ENCODE measurements at places on chromosomes 3 and 15. TPM values are rescaled to one million over a fixed set of nuclear protein-coding genes. Genes with fewer than 3 reads are reported as not detected.

SMCO1 gene
- not detected for total RNA-seq

LZTFL1 gene
- 30.9 TPM for total RNA-seq

SNTN gene
- total RNA-seq, result 41.4 TPM

CPA3 gene
- total RNA-seq, result 2.4 TPM

- no peaks in the 10 kb centered on the region for H3K27me3 ChIP-seq
- no peaks in the 10 kb centered on the region for H3K36me3 ChIP-seq
- no peak for DNase-seq
- H3K4me1 ChIP-seq, result no peaks in the 10 kb centered on the region
- no peak overlapping the region for H3K27ac ChIP-seq
Measured at GRCh38 chr3:111691293-111691909, 96.3 kb upstream of the ZBED2 start.

DNA sequence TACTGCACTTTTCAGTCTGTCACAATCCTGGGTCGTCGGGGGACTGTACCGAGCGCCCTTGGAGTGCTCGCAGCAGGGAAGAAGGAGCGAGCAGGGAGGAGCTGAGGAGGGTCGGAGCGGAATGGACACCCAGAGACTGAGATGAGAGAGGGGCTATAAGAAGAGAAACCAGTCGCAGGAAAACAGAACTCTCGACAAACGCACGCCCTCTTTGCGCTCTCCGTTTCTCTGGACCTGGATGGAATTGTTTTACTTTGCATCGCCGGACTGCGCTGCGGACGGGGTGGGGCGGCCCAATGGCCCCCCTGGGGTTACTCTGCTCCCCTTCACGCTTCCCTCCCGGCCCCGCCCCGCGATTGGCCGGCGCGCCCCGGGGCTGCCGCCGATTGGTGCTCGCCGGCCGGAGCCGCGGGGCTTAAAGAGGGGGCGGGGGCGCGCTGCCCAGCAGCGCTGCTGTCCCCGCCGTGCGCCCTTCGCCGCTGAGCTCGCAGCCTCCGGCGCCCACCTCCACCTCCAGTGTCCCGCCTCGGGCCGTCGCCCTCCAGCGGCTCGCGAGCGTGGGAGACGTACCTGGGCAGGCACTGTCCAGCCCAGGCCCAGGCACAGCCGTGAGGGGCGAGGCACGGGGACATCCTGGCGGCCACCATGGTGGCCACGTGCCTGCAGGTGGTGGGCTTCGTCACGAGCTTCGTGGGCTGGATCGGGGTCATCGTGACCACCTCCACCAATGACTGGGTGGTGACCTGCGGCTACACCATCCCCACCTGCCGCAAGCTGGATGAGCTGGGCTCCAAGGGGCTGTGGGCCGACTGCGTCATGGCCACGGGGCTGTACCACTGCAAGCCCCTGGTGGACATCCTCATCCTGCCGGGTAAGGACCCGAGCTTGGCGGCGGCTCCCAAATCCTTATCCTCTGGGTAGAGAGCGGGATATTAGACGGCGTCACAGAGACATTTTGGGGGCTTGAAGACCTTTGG lies at the start of gene CLDN11:
CLDN11 (plus strand) TSS at position 447 of the 977 bp plus-strand sequence; CDS start at position 646, 199 bp downstream.
- peaks cover 7% of the 10 kb centered on the region for H3K27me3 ChIP-seq
- peak; percentile 68 for DNase-seq
- no peaks in the 10 kb centered on the region for H3K36me3 ChIP-seq
- H3K27ac ChIP-seq, result no peak within 1 kb of the TSS
- H3K4me1 ChIP-seq, result peaks cover 5% of the 10 kb centered on the region
- peak within 1 kb of the TSS; percentile 38 for H3K4me3 ChIP-seq

- no peak overlapping the region for H3K4me3 ChIP-seq
- no peaks in the 10 kb centered on the region for H3K36me3 ChIP-seq
- peaks cover 10% of the 10 kb centered on the region for H3K4me1 ChIP-seq
- peak; percentile 75 for DNase-seq
- no peak overlapping the region for H3K27ac ChIP-seq
Measured at GRCh38 chr3:194095464-194095863, 40.5 kb upstream of the HES1 start.

DNA sequence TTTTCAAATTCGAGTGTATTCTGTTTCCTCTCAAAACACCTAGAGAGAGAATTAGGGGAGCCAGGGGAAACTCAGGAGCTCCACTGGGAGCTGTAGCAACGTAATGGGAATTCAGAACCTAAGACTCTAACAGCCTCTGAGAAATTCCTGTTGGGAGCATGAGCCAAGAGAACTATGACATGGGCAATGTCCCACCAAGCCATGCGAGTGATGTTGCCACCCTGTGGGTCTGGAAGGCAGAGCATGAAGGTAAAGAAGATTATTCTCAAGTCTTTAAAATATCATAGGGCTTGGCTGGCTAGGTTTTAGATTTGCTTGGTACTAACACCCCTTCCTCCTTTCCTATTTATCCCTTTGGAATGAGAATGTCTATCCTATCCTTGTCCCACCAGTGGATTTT lies 392.6 kb upstream of the ADAMTS9 start:
- H3K4me1 ChIP-seq, result no peaks in the 10 kb centered on the region
- no peak overlapping the region for H3K27ac ChIP-seq
- H3K27me3 ChIP-seq, result no peaks in the 10 kb centered on the region

DNA sequence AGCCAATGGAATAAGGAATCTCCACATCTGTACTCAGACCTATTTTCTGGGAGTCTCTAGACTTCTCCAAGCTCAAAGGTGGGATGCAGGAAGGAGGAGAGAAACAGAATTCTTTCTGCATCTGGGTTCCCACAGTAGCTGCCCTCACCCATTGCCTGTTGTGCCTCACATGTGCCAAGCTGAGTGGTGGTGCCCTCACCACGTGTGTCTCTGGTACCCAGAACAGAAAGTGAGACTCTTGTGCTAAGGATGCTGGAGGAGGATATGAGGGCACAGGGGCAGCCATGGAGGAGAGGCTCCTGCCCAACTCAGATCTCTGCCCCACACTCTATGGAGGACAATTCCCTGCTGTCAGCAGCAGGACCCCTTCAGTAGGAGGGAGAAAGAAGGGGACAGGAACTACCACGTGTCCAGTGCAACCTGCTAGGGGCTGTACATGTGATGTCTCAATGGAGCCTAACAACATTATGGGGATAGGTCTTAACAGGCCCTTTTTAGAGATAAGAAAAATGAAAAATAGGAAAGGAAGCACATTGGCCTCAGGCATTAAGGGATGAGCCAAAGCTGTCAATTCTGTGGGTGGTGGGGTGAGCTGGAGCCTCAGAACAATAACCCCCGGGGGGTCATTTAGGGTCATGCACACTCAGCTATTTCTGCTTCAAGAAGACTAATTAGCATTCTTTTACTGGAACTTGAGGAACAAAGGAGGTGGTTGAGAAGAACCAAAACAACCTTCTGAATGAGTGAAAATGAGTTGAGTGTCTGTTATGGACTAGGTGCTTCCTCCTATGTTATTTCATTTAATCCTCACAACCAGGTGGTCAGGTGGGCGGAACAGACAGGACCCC lies 16.3 kb upstream of the NOX5 start:
- H3K27me3 ChIP-seq, result no peaks in the 10 kb centered on the region
- no peaks in the 10 kb centered on the region for H3K36me3 ChIP-seq
- no peak overlapping the region for H3K27ac ChIP-seq
- DNase-seq, result no peak

GRCh38 chr3:151328298-151328995 lies 902 bp downstream of the P2RY13 start:
- no peak overlapping the region for H3K4me3 ChIP-seq
- DNase-seq, result no peak
- no peaks in the 10 kb centered on the region for H3K4me1 ChIP-seq
- peak overlapping the region; percentile 39 for H3K27ac ChIP-seq
- H3K36me3 ChIP-seq, result no peaks in the 10 kb centered on the region
- H3K27me3 ChIP-seq, result no peaks in the 10 kb centered on the region

- peaks cover 8% of the 10 kb centered on the region for H3K36me3 ChIP-seq
- no peak overlapping the region for H3K4me3 ChIP-seq
- no peaks in the 10 kb centered on the region for H3K27me3 ChIP-seq
Measured at GRCh38 chr15:31378363-31378903, 51.8 kb downstream of the KLF13 start.

GRCh38 chr15:94523873-94524272 lies 292.5 kb downstream of the MCTP2 start:
- H3K27ac ChIP-seq, result no peak overlapping the region
- no peak for DNase-seq
- H3K27me3 ChIP-seq, result no peaks in the 10 kb centered on the region

DNA sequence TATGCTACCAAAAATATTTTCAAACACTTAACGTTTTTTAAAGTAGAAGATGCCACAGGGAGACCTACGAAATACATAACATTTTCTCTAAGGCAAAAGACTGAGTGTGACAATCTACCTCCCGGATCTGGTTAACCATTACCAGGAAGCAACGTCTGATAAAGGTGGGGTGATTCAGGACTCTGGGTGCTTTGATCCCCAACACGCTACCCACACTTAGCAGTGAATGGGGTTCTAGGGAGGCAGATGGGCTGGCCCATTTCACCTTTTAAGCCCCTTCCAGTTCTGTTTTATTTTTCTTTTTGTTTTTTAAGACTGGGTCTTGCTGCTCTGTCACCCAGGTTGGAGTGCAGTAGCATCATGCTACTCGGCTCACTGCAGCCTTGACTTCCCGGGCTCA lies 39.5 kb downstream of the EIF4E3 start:
- no peak overlapping the region for H3K27ac ChIP-seq
- peaks cover 7% of the 10 kb centered on the region for H3K36me3 ChIP-seq
- DNase-seq, result no peak
- H3K4me1 ChIP-seq, result peaks cover 4% of the 10 kb centered on the region
- H3K27me3 ChIP-seq, result no peaks in the 10 kb centered on the region

- H3K36me3 ChIP-seq, result no peaks in the 10 kb centered on the region
- H3K27me3 ChIP-seq, result no peaks in the 10 kb centered on the region
- DNase-seq, result no peak
- peaks cover 5% of the 10 kb centered on the region for H3K4me1 ChIP-seq
Measured at GRCh38 chr3:128432301-128432970, 34.3 kb downstream of the DNAJB8 start.

- H3K36me3 ChIP-seq, result peaks cover 13% of the 10 kb centered on the region
- H3K4me1 ChIP-seq, result no peaks in the 10 kb centered on the region
- H3K27ac ChIP-seq, result no peak overlapping the region
Measured at GRCh38 chr15:89301304-89302089, 33.1 kb downstream of the POLG start.

DNA sequence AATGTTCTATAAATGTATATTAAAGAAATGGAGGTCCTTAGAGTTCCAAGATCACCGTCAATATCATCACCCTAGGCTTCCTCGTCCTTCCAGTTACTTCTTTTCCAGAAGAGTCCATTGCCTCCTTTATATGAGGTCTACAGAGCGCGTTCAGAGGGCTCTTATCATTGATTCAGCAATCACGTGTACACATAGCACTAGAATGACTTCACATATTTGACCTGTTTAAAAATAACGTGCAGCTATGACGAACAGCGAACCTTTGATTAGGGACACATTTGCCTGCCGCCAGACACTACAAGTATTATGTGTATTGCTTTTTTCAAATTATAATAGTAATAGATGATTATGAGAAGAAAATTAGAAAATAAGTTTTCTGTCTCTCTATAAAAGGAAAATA lies 26.0 kb downstream of the IGF1R start:
- H3K4me3 ChIP-seq, result no peak overlapping the region
- no peaks in the 10 kb centered on the region for H3K36me3 ChIP-seq
- peak; percentile 37 for DNase-seq
- H3K27ac ChIP-seq, result peak overlapping the region; percentile 82
- peaks cover 25% of the 10 kb centered on the region for H3K4me1 ChIP-seq

DNA sequence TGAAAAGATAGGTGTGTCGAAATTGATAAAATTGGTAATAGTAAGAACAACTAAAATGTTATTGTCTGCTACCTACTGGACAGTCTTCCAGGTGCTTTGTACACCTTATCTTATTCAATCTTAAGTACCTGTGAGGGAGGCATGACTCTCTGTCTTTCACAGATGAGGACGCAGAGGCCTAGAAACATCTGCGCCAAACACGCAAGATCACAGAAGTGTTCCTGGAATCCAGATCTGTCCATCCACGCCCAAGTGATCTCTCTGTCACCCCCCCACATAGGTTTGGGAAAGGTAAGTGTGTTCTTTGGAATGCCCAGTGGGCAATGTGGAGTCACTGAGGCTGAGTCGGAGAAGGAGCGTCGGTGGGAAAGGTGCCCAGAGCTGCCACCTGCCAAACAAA lies 34.4 kb upstream of the PTPRG start:
- no peak overlapping the region for H3K27ac ChIP-seq
- H3K27me3 ChIP-seq, result no peaks in the 10 kb centered on the region
- no peak for DNase-seq
- H3K4me3 ChIP-seq, result no peak overlapping the region

GRCh38 chr3:124998247-124998630 lies 57.6 kb downstream of the HEG1 start:
- H3K36me3 ChIP-seq, result peaks cover 43% of the 10 kb centered on the region
- no peak overlapping the region for H3K4me3 ChIP-seq
- DNase-seq, result no peak
- no peaks in the 10 kb centered on the region for H3K27me3 ChIP-seq
- peaks cover 16% of the 10 kb centered on the region for H3K4me1 ChIP-seq

DNA sequence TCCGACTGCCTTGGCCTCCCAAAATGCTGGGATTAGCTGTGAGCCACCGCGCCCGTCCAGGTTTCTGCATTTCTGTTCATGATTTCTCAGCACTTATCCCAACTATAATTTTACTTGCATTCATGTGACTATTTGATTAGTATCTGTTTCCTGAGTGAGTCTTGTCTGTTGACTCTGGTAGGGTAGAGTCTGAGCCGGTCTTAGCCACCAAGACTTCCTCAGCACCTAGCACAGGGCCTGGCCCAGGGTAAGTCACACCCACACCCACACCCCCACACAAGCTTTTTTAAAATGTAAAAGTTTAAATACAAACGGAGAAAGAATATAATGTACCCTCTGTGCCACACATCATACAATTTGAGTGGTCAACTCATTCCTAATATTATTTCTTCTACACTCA lies 3.1 kb upstream of the SPATA12 start:
- no peak overlapping the region for H3K4me3 ChIP-seq
- no peaks in the 10 kb centered on the region for H3K36me3 ChIP-seq
- H3K4me1 ChIP-seq, result no peaks in the 10 kb centered on the region

DNA sequence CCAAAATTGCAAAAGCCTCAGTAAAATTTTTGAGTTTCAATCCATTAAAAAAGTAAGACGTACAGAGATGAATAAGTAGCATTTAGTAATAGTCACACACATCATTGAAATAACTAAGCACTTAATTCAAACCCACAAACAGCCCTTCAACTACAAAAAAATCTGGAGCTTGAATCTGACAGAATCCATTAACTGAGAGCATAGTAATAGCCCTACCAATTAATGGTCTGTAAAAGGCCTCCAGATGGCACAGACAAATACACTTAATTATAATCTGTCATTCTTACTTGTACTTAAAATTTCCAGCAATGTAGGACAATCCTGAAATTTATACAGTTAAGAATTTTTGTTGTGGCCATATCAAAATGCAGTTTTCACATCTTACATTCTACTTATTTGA lies 246.9 kb downstream of the VGLL3 start:
- no peaks in the 10 kb centered on the region for H3K4me1 ChIP-seq
- no peak overlapping the region for H3K27ac ChIP-seq
- no peak overlapping the region for H3K4me3 ChIP-seq
- DNase-seq, result peak; percentile 16
- H3K27me3 ChIP-seq, result no peaks in the 10 kb centered on the region

- H3K27me3 ChIP-seq, result no peaks in the 10 kb centered on the region
- peaks cover 12% of the 10 kb centered on the region for H3K36me3 ChIP-seq
- H3K4me1 ChIP-seq, result no peaks in the 10 kb centered on the region
- no peak overlapping the region for H3K4me3 ChIP-seq
- DNase-seq, result no peak
Measured at GRCh38 chr3:130711565-130712324, 34.9 kb downstream of the PIK3R4 start.

GRCh38 chr3:88321363-88322050 lies 171.7 kb downstream of the C3orf38 start:
- no peak for DNase-seq
- no peak overlapping the region for H3K4me3 ChIP-seq
- H3K27me3 ChIP-seq, result no peaks in the 10 kb centered on the region
- no peak overlapping the region for H3K27ac ChIP-seq
- no peaks in the 10 kb centered on the region for H3K36me3 ChIP-seq
- H3K4me1 ChIP-seq, result no peaks in the 10 kb centered on the region
